BE2C (cell line): ENCODE measurements at places on chromosomes 6 and 20.

DNA sequence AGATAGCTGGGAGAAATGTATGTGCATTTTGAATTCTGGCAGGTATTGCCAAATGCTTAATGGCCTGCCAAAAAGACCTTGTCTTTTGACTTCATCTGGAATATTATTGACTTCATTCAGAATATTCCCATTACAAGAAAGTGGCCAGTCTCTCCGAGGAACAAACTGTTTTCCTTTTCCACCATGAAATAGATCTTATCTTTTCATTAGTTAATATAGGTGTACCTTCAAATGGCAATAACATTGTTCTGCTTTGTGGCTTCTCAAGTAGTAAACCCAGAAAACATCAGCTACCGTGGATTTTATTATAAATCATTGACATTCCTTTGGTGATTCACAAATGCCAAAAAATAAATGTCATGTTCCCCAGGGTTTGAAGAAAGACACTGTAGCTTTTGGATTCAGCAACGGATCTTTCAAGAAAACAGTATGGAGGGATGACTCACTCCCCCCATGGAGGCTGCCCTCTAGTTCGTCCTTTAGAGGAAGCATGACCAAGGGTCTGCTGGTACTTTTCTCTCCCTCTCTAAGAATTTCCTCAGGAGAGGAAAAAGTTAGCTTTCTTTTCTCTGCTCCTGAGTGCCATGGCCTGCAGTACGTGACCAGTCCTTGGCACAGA lies 1.1 kb upstream of the RNF182 start:
- DNase-seq, result no peak

DNA sequence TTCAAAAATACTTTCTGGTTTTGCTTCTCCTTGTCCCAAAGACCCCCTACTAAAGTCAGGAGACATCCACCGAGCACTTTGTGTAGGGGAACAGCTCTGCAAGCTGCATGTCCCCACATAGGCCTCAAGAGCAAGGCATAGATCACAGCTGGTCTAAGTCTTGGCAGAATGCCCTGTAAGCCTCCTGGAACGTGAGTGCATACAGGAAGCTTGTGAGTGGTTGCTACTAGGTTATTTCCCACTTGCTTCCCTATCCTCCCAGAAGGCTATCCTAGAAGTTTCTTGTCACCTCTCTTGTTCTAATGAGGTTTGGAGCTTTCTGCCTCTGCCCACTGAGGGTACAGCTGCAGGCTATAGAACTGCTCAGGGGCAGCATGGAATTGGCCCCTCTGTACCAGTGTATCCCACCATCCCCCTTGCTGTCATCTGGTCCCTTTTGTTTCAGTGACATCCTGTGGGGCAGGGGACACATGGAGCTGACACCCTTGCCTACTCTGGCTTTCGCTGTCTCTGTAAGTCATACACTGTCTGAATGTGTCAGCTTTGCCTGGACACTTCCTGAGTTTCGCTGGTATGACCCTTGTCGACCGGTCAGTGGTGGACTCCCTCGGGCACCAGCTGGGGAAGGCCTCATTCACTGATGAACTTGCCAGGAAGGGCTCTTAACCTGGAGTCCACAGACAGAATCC lies 35.6 kb upstream of the KCNK16 start:
- DNase-seq, result peak; percentile 56

- no peak for DNase-seq
Observed at GRCh38 chr20:53922901-53923314, 147.5 kb downstream of the BCAS1 start.

DNA sequence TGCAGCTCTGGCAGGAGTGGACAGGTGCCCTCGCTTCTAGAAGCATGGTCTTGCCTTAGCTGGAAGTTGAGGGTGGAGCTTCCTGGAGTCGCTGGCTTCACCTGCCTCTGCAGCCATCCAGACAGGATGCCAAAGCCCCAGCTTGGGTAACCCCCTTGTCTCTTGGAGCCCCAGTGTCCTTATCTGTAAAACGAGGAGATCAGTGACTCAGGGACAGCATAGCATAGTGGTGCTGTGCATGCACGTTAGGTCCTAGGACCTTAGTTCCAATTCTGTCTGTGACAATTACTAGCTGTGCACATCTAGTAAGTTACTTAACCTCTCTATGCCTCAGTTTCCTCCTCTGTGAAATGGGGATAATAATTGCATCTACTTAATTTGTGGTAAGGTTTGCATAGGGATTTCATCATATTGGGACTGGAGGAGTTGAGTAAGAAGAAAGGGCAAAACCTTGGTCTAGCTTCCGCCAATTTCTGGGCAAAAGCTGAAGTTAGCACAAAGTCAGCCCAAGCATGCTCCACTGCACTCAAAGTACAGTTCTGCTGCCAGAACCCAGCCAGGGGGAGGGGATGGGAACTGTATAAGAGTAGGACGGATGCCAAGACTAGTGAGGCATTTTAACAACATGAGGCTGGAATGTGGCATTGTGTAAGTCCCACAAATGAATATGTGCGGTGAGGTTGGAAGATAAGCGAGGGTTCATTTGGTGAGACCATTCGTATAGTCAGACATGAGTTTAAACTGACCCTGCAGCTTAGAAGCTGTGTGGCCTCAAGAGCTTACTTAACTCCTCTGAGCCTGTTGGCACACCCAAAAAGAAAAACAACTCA lies 24.5 kb downstream of the TOX2 start:
- no peak for DNase-seq

DNA sequence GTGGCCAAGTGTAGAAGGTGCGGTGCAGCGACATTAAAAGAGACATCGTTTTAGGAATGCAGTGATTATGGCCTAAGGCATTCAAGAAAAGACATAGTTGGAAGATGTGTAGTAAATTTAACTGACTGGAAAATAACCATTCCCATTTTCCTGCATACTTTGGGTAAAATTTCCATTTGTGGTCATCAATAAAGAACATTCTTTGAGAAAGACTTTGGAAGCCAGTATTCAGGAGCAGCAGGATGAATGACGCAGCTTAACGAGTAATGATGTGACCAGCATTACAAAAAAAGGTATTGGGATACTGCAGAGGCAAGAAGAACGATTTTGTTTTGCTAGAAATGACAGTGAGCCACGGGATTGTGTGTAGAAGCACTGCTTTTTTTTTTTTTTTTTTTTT lies 7.0 kb upstream of the RWDD1 start:
- no peak for DNase-seq
